Mucosa of gallbladder (tissue), 1 donor: ENCODE measurements at places on chromosomes 4 and X.

DNA sequence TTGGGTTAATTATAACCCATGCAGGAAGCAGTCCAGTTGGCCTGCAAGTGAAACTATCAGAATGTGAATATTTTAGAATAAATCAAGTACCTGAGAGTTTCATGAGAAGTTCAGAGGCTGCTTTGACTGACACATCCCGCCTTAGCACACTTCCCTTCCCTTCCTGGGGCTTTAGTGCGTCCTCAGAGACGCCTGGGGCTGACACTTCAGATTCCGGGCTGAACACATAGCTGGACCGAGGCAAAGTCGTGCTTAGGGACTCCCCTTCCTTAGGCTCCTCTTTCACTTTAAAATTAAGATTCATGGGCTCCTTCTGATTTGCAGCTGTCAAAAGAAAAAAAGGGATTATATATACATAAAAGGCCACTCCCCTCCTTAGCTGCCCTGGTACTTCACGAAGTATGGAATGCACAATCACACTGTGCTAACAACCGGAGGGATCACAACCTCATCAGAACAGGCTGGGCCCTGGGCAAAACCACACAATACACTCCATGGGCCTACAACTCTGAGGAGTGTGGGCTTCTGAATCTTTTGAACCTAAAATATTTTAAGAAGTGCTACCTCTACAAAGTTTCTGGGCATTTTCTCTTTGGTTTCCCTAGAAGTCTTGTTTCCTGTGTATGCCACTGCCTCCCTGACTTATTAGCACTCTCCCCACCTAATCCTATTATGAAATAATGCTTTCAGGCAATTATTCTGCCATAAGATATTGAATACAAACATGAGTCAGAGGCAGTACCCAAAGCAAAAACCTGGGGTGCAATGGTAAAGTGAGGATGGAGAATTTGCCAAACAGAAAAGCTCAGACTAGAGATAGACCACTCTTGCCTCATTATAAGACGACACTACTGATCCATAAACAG lies 68.2 kb downstream of the ZNF827 start:
- DNase-seq: no peak

DNA sequence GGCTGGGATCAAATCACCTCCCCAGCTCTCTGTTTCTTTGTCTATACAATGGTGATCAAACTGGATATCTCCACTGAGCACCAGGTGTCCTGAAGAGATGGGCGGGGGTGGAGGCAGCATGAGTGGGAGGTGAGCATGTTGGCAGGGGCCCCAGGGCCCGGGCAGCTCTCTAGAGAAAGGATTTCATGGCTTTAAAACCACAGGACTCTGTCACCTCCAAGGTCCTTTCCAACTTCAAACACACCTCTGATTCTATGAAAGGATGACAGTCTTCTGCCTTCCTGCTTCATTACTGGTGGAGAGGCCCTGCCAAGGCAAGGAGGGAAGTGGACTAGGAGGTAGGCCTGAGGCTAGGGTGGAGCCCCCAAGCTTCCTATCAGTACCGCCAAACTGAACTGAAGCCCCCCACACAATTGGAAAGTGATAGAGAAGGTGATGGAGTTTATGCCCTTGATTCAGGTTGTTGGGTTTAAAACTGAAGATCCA lies 38.6 kb downstream of the TRIM2 start:
- no peak for DNase-seq

DNA sequence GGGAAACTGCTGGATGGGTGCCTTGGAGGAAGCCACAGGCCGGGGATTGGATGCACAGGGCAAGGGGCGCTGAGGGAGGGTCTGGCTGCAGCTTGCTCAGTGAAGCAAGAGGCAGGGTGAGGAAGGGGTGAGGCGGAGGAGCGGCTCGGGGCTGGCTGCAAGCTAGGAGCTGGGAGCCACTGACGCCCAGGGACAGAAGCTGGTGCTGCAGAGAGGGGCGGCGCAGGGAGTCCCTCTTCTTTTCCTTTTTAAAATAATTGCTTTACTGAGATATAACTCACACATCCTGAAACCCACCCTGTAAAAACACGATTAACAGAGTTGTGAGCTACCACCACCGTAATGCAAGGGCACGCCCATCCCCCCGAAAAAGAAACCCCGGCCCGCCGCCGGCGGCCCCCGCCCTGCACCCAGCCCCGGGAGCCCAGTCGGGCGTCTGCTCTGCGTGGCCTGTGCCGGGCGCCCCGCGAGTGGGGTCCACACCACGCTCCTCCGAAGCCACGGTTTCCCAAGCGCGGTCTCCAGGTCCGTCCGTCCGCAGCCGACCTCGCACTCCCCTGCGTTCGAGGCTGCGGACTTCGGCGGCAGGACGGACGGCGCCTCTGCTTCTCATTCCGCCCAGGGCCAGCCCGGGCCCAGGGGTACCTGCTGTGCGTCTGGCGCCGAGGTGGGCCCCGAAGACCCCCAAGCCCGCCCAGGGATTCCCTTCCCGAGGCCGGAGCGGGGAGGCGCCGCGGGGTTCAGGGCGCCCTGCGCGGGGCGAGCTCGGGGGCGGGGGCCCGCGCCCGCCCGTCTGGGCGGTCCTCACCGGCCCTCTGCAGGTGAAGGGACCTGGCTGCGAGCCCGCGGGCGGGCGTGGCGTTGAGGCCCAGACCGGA lies 866 bp upstream of the UVSSA start:
- DNase-seq: peak; percentile 30

DNA sequence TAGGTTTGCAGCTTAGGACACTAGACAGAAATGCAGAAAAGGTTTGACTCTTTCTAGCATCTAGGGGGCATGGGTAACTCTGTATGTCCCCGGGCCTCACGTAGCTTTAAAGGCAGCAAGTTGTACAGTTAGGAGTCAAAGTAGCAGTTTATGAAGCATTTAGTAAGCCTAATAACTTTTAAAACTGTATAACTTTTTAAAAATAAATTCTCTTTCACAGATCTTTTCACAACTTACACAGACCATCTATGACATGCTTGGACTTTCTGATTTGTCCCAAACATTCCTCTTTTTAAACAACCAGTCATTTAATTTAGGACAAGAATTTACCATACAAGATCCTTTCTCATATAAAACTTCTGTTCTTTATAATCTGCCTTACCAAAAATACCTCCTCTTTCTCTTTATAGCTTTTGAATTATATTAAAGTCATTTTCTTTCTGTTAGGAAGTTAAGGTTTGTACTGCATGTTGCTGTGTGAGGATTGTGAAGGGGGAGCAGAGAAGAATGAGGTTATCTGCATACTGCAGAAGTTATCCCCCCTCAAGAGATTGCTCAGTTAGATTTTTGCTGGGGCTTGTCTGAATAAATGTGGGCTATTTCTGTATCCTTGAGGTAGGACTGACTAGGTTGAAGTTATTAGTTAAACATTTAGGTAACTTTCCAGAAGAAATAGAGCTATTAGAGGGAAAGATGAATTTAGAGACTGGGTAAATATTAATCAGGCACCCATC lies 94.3 kb downstream of the CPE start:
- DNase-seq: no peak

DNA sequence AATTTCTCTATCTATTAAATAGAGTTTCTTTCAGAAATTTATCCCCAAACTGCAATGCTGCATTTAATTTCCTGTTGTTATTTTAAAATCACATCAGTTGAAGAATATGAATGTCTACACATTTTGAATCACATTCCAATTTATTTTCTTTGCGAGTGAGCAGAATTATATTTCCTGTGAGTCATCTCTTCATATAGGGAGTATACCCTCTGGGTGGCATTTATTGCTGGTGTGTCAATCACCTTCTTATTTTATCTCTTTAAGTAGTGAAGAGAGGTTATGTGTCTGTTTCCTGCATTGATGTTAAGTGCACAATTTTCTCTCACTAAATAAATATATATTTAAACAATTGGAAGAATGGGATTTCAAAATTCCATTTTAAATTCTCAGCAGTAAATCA lies 511.0 kb upstream of the ATOH1 start:
- no peak for DNase-seq

- no peak for DNase-seq
Observed at GRCh38 chr4:5639556-5639955, 68.8 kb downstream of the EVC2 start.

GRCh38 chrX:141142946-141143345 lies 34.0 kb downstream of the LDOC1 start:
- no peak for DNase-seq

DNA sequence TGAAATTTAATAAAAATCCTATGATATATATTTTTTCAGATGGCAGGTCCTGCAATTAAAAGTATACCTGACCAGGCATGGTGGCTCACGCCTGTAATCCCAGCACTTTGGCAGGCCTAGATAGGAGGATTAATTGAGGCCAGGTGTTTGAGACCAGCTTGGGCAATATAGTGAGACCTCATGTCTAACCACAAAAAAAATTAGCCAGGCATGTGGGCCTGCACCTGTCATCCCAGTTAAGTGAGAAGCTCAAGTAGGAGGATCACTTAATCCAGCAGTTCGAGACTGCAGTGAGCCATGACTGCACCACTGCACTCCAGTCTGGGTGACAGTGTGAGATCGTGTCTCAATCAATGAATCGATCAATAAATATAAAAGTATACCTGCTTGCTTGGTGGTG lies 2.5 kb downstream of the OCIAD2 start:
- DNase-seq: no peak

DNA sequence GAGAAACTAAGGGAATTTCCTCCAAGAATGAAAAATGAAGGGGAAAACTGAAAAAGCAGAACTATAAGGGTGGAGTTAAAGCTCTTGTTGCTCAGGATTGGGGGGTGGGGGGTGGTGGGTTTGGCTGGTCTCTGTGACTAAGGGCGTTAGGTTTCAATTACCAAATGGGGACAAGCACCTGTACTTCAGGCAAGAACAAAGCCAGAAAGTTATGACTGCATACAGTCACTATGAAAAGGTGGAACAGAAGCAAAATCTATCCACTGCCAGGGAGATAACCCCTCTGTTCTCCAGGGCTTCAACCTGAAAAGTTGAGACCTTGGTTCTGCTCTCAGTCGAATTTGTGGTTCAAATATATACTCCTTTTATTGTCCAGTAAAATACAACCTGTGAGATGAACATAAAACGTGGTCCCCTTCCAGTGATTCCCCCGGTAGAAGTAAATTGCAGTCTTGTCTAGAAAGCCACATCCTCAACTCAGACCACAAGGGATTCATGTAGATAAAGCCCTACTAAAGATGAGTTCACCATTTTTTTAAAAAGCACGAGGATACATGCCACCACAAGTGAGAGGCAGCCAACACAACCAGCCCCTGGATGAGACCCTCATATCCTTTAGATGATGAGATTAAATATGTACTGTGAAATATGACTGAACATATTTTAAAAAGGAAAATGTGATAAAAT lies 257.1 kb upstream of the RPS6KA3 start:
- DNase-seq: no peak

- peak; percentile 13 for DNase-seq
Observed at GRCh38 chrX:132180929-132181328, 38.3 kb downstream of the RAP2C start.

- DNase-seq: no peak
Observed at GRCh38 chr4:1616557-1616930, 67.6 kb downstream of the FAM53A start.

- no peak for DNase-seq
Observed at GRCh38 chr4:153087671-153088194, 116.5 kb upstream of the TRIM2 start.

DNA sequence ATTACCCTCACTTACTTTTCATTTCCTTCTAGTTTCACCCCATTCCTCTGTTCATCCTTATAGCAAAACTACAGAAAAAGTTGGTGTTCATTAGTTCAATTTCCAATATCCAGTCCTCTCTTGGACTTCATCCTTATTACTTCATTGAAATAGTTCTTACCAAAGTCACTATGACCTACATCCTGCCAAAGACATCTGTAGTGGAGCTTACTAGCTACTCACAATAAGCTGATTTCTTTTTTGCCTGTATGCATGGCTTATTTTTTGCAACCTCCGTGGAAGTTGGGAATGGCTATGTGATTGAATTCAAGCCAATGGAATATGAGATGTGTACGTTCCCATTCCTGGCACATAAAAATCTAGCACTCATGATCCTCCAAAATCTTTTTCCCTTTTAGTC lies 4.6 kb upstream of the CDKL2 start:
- no peak for DNase-seq

DNA sequence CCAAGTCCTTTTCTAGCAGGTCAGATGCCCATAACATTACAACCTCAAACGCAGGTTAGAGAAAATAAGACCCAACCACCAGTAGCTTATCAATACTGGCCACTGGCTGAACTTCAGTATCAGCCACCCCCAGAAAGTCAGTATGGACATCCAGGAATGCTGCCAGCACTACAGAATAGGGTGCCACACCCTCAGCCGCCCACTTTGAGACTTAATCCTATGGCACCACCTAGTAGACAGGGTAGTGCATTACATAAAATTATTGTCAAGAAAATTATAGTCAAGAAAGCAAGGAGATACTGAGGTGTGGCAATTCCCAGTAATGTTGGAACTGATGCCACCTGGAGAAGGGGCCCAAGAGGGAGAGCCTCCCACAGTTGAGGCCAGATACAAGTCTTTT lies 19.9 kb upstream of the TRIM61 start:
- DNase-seq: no peak

DNA sequence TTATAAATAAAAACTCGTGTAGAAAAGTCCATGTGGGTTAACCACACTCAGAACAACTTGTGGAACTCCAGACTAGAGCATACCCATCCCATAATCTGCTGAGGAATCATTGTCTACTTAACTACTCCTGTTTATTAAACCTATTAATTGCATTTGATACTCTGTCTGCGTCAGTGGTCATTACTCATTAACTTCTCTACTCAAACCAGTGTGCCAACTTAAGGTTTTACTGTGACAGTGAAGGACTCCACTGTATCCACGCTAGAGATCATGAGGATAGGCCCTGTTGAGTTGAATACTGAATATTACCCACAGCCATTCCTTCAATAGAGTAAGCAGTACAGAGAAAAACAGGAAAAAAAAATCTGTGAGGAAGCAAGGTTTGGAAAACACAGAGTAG lies 17.3 kb downstream of the HPGD start:
- DNase-seq: peak; percentile 34

GRCh38 chr4:1297023-1297395 lies 7.3 kb downstream of the MAEA start:
- DNase-seq: no peak

GRCh38 chr4:123526511-123526910 lies 129.9 kb downstream of the SPRY1 start:
- no peak for DNase-seq

DNA sequence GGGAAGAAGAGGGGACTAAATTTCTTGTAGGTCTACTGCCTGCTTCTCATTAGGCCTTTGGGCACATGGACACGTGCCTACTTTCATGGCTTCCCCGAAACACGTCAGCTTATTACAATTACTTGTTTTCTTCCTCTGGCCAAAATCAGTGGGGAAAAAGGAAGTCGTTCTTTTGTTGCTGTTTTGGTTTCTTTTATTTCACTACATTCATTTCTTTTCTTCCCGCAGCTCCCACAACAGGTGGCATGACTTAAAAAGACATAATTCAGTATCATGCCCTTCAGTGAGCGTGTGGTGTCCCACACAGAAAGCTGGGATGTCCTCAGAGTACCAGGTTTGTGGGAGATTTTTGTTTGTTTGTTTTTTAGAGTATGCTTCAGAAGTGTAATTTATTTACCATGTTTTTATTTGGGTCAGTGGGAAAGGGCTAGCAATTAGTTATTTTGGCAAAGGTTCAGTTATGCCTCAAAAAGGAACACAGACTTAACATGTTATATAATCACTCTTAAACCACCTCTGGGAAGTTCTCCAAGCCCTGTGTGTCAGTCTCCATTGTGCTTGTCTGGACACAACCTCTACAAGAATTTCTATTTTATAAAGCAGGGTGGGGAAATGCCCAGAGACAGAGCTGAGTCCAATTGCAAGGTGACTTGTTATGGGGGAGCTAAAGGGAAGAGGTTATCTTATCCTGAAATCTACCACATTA lies 44.2 kb upstream of the SPRY1 start:
- no peak for DNase-seq
